HFFc6 (cell line): ENCODE measurements at places on chromosomes 12 and 14.

- no peak for DNase-seq
Measured at GRCh38 chr12:77818351-77818750, 12.3 kb upstream of the NAV3 start.

DNA sequence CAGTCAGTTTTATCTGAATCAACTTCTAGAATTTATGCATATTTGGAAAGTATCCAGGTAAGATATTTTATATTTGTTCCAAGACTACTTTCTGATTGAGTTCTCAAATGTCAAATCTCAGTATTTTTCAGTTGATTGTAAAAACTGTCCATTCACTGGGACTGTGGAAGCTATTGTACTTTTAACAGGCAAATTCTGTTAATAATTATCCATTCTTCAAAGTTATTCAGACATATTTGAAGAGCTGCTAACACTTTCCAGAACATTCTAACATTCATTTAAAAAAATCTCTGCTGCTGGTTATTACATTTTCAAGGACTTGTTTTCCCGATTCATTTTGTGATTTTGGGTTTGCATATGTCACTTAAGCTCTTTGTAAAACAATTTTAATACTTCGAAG lies 59.7 kb downstream of the PIK3C2G start:
- no peak for DNase-seq

DNA sequence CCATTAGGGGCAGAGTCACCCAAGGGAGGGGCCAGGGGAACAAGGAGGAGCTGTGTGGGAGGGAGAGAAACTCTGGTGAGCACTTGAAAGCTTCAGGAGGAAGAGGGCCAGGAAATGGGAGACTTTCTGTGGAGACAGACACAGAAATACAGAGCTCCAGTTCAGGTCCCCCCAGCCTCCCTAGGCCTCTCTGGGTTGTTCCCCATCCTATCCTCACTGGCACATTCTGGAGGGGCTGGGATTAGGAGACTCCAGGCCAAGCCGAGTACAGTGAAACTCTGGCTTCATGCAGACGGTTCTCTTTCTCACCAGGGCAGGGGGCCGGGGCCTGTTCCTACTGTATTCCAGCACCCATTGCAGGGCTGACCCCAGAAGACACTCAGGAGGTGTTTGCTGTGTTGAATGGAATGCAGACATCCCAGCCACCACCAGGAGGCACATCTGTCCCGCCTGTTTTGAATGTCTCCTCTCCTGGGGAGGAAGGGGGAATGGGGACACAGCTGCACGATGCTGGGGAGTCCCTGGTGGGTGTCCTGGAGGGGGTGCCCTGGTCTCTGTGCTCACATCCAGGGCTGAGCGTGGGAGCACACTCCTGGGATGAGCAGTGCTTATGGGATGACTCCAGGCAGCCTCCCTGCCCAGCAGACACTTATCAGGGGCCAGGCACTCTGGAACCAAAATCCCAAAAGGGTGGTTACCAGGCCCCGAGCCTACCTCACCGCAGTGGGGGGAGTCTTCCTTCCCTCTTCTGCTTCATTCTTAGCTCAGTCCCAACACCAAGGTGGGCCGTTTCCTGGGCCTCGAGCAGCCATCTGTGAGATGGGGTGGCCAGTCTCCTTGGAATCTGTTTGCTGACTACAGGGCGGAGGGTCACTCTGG lies 5.5 kb upstream of the KRT84 start:
- no peak for DNase-seq

DNA sequence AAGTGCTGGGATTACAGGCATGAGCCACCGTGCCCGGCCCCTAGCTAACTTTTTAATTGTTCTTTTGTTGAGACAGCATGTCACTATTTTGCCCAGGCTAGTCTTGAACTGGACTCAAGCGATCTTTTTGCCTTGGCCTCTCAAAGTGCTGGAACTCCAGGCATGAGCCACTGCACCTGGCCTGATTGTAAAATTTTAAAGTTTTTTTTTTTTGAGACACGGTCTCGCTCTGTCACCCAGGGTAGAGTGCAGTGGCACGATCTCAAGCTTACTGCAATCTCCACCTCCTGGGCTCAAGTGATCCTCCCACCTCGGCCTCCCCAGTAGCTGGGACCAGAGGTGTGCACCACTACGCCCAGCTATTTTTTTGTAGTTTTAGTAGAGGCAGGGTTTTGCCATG lies 79.1 kb upstream of the SINHCAF start:
- DNase-seq = no peak

GRCh38 chr12:97260786-97261185 lies 201.8 kb upstream of the RMST start:
- DNase-seq = no peak

DNA sequence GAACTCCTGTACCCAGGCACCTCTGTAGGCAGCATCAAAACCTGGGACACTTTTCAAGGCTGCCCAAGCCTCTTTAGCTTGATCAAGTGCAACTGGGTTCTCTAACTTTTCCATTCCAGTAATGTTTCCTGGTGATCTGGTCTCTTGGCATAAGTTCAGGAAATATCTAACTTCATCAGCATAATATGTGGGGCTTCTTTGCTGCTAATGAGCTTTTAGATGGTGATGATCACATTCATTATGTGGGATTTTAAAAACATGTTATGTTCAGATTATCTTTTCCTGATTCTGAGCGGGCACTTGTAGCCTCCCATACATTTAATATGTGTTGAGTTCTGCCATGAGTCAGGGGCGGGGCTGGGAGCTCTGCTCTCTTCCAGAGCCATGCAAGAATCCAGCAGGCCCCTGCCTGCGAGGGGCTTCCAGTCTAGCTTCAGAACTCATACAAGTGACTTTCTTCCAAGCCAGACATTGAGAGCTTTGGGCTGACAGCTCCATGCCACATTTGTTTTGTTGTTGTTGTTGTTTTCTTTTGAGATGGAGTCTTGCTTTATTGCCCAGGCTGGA lies 39.5 kb upstream of the RIN3 start:
- DNase-seq = no peak

GRCh38 chr12:30457621-30458289 lies 237.9 kb downstream of the IPO8 start:
- DNase-seq = peak; percentile 52

- DNase-seq = no peak
Measured at GRCh38 chr14:77603654-77604255, 12.7 kb downstream of the SPTLC2 start.

- DNase-seq = peak; percentile 32
Measured at GRCh38 chr12:121060149-121061001, 21.3 kb upstream of the OASL start.

- DNase-seq = no peak
Measured at GRCh38 chr12:94284046-94284445, 135.7 kb downstream of the PLXNC1 start.

DNA sequence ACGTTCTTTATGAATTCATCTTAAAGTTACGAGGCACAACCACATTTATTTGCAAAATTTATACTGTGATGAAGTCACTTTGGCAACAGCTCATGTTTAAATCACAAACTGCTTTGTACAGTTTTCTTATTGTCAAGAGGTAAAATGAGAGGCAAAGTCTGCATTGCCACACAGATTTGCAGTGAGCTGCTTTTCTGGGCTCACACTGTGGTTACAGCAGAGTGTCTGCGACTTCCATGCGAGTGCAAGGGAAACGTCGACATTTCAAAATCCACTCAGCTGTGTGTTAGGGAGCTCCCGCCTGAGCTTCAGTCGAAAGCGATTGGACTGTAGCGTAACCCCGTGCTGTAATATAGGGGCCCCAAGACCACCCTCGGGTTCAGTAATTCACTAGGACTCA lies 13.0 kb downstream of the MTA1 start:
- no peak for DNase-seq

DNA sequence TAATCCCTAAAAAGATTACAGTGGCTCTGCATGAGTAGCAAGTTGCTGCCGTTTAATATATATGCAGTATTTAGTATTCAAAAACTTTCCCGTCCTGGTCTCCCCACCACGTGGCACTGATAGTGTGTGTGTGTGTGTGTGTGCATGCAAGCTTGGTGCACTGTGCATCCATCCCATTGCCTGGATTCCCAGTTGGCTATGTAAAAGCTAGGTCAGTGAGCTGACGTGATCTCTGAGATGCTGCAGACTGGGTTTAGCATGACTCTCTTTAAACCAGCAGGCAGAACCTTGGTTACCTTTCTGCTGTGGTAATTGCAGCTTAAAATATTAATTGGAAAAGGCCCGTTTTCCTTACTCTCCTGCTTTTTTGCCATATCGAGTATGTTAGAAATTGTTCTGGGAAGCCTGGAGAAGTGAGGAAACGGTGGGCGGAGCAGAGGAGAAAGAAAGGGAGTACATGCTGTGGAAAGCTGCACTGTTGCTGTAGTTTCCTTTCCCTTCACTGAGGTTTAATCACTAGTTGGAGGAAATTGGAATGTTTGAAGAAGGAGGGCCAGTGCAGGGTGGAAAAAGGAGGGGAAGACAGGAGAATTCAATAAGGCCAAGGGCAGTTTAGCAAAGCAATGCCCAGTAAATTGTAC lies 4.0 kb upstream of the CNTN1 start:
- DNase-seq = no peak

DNA sequence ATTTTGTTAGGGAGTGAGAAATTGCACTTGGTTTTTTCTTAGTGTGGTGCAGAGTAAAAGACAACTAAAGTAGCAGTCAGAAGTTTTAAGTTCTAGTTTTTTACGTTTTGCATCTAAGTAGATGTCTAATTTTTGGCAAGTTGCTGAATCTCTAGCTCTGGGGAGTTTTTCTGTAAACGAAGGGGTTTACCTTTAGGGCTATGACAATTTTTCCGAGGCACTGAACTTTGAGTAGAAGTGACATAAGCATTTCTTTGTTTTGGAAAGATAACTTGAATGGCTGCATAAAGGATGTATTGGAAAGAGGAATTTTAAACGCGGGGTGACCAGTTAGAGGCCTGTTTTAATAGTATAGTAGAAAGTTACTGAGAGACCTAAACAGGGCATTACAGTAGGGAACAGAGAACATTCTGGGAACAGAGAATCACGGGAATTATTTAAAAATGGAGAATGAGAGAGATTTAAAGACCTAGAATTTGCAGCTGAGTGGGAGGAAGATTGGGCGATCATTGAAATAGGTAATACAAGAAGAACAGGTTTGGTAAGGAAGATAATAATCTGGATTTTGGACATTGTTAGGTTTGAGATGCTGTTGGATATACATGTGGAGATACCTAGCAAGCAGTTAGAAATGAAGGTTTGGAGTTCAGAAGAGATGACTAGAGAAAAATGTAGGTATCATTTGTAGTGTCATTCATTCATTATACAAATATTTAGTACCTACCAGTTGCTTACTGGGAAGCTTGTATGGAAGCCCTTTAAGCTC lies 1.2 kb downstream of the ZNF410 start:
- no peak for DNase-seq

- no peak for DNase-seq
Measured at GRCh38 chr14:24813089-24813815, 179.3 kb upstream of the GZMB start.

DNA sequence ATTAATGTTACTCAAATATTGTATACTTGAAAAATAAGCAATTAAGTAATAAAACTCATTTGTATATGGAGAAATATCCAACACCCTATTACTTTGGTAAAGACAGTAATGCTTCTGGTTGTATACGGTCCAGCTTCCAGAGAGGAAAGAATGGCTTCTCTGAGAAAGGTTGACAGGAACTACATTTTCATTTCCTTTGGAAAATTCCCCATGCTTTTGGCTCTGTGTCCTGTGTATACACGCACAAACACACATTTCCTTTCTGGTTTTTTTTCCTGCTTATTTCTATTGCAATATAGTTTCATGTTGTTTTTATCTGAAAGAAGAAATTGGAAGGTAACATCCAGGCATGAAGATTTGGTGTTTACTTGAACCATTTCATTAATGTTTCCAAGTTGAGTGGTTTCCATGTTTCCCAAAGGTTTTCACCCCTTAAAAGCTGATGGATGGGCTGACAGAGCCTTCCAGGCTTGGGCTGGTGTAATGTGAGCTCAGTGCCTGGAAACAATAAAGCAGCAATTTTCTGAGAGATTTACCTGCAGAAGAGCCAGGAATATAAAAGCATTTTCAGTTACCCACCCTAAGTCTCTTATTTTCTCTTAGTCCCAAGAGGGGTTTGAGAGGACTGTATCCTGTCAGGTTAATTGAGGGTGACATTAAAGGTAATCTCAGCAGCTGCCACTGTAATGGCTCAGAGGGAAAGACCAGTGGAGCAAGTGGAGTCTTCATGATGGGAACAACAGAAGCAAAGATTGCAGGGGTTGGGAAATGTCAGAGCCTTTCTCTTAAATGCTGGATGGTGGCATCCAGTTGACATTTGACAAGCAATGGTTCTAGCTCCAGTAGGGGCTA lies 33.4 kb upstream of the TMTC1 start:
- DNase-seq = no peak
